ENCODE measurements at places on chromosomes 5 and 9. TPM values are rescaled to one million over a fixed set of nuclear protein-coding genes. Genes with fewer than 3 reads are reported as not detected.

- H3K4me1 ChIP-seq = peaks cover 7% of the 10 kb centered on the region
- no peak for DNase-seq
- H3K27me3 ChIP-seq = peaks cover 3% of the 10 kb centered on the region
- H3K4me3 ChIP-seq = no peak overlapping the region
- no peaks in the 10 kb centered on the region for H3K36me3 ChIP-seq
- H3K27ac ChIP-seq = no peak overlapping the region
Observed at GRCh38 chr5:74034733-74035132, 408.7 kb downstream of the ARHGEF28 start.

DNA sequence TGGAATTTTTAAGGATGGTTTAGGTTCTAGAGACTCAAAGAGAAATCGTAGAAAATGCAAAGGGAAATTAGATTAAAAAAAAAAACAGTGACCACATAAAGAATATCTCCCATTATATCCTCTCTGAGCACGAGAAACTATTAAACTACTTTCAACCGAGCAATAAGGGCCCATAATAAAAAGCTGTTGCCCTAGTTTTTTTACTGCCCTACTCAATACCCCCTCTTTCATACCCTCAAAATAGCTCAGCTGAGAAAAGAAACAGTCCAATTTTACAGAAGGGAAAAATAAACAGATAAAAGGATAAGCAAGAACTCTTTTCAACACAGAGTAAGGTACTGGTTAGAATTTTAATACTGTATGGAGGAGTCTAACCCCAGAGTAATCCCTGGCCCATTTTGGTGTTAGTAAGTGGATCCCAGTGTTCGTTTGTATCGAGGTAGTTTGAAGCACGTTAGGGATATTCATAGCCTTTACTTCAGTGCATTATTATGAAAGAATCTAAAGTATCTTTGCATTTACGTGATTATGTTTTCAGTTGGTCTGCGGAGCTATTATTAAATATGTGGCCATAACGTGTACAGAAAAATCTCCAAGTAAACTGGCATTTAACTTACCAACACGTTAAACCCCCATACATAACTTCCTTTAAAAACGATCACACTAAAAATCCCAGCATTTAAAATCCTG lies 980 bp upstream of the RHOBTB3 start:
- peak overlapping the region; percentile 95 for H3K4me3 ChIP-seq
- peak overlapping the region; percentile 98 for H3K27ac ChIP-seq
- H3K4me1 ChIP-seq = peaks cover 62% of the 10 kb centered on the region
- H3K27me3 ChIP-seq = no peaks in the 10 kb centered on the region
- H3K36me3 ChIP-seq = no peaks in the 10 kb centered on the region

DNA sequence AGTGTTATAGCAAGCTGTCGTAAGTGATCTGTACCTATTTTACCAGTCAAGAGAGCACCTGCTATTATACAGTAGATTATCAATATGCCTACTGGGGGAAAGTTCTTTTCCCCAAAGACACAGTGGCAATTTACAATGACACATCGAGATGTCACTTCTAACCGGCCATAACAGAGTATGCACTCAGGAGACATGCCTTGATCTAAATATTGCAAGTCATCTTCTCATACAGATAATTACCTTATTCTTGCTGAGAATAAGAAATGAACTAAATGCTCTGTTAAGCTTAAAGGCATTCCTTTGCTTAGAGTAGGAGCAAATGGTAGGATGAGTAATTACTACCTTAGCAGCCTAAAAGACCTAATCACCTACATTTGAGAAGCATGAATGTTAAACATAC lies 71.6 kb downstream of the PKD2L2 start:
- H3K27ac ChIP-seq = no peak overlapping the region
- no peaks in the 10 kb centered on the region for H3K27me3 ChIP-seq
- H3K36me3 ChIP-seq = peaks cover 18% of the 10 kb centered on the region
- H3K4me1 ChIP-seq = no peaks in the 10 kb centered on the region
- no peak for DNase-seq

Gene SSBP2
- 16.3 TPM for total RNA-seq

GRCh38 chr5:77015938-77016569 lies 14.2 kb upstream of the AGGF1 start:
- peak; percentile 39 for DNase-seq
- H3K27me3 ChIP-seq = 0 out of 2 replicates have a peak, but pooled peaks cover 2% of the 10 kb centered on the region
- no peak overlapping the region for H3K27ac ChIP-seq
- no peaks in the 10 kb centered on the region for H3K4me1 ChIP-seq
- no peaks in the 10 kb centered on the region for H3K36me3 ChIP-seq

Gene TICAM2
- 1.6 TPM for total RNA-seq

Gene SREK1
- total RNA-seq = 89.7 TPM

GRCh38 chr9:71353720-71354119 lies 232.3 kb upstream of the TRPM3 start:
- H3K4me3 ChIP-seq = no peak overlapping the region
- no peak for DNase-seq
- H3K27ac ChIP-seq = no peak overlapping the region
- no peaks in the 10 kb centered on the region for H3K4me1 ChIP-seq
- no peaks in the 10 kb centered on the region for H3K27me3 ChIP-seq

- H3K4me1 ChIP-seq = no peaks in the 10 kb centered on the region
- no peak for DNase-seq
Observed at GRCh38 chr9:7216004-7216841, 458.4 kb downstream of the KDM4C start.

Gene BHMT2
- not detected for total RNA-seq

Gene LOX
- total RNA-seq = 0.62 TPM

DNA sequence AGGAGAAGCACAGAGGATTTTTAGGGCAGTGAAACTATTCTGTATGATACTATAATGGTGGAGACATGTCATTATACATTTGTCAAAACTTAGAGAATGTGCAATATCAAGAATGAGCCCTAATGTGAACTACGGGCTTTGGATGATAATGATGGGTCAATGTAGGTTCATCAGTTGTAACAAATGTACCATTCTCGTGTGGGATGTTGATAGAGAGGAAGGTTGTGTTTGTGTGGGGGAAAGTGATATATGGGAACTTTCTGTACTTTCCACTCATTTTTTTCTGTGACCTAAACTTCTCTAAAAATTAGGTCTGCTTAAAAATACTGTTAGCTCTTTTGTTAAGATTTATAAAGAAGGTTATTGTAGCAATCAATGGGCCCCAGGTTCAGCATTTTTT lies 138.9 kb downstream of the SPATA31D1 start:
- H3K4me3 ChIP-seq = no peak overlapping the region
- H3K4me1 ChIP-seq = no peaks in the 10 kb centered on the region
- H3K27ac ChIP-seq = no peak overlapping the region
- H3K36me3 ChIP-seq = no peaks in the 10 kb centered on the region
- DNase-seq = no peak
- H3K27me3 ChIP-seq = no peaks in the 10 kb centered on the region

Gene SPINK7
- not detected for total RNA-seq

Gene NTRK2
- total RNA-seq = 0.23 TPM

- H3K27me3 ChIP-seq = no peaks in the 10 kb centered on the region
- no peaks in the 10 kb centered on the region for H3K36me3 ChIP-seq
- DNase-seq = no peak
- no peaks in the 10 kb centered on the region for H3K4me1 ChIP-seq
Observed at GRCh38 chr9:4301971-4302427, 2.1 kb upstream of the GLIS3 start.

GRCh38 chr5:132019857-132020555 lies 8.5 kb upstream of the ACSL6 start:
- no peak overlapping the region for H3K27ac ChIP-seq
- H3K27me3 ChIP-seq = peaks cover 18% of the 10 kb centered on the region
- DNase-seq = no peak
- H3K4me1 ChIP-seq = no peaks in the 10 kb centered on the region

GRCh38 chr9:89418882-89419640 lies 78.9 kb downstream of the SEMA4D start:
- no peak overlapping the region for H3K4me3 ChIP-seq
- no peak for DNase-seq
- H3K4me1 ChIP-seq = no peaks in the 10 kb centered on the region
- no peak overlapping the region for H3K27ac ChIP-seq

Gene TRIM14
- 9.7 TPM for total RNA-seq

Gene PCDHB6
- 1.9 TPM for total RNA-seq

DNA sequence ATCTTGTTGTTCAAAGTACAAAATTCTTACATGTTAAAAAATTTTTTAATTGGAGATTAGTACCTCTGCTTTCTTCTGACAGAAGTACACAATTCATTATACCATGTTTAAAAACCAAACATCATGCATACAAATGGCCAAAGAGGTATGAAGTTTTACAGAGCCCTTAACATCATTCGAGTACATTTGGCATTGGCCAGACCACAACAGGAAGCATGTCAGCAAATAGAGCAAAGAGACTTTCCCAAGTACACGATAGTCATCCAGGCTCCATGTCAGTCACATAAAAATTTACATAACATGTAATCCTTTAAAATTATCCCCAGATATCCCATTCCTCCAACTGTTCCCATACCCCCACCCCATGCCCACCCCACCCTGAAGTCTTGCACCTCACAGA lies 22.5 kb downstream of the HMGCS1 start:
- H3K4me3 ChIP-seq = no peak overlapping the region
- peaks cover 24% of the 10 kb centered on the region for H3K36me3 ChIP-seq
- H3K27me3 ChIP-seq = no peaks in the 10 kb centered on the region
- no peak overlapping the region for H3K27ac ChIP-seq
- no peak for DNase-seq

DNA sequence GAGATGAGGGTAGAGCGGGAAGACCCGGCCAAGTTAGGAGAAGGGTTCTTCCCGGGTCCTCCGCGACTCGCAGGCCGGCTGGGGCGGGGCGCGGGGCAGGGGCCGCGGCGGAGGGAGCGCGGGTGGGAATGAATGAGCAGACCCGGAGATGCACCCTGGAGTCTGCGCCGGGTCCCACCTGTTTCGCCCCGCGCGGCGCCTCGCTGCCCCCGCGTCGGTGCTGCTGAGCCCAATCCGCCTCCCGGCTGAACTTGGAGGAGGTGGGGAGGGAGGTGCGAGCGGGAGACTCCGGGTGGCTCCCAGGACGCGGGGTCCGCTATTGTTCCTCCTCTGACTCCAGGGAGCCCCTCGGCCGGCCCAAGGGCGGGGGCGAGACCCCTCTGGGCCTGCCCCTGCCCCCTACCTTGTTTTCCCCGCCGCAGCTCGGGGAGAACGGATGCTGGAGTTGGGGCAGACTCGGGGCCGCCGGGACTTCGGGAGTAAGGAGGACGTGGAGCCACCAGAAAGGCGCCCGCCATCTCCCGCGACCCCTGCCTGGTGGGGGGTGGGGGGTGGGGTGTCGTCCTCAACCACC lies 659 bp downstream of the RAI14 start:
- H3K36me3 ChIP-seq = no peaks in the 10 kb centered on the region
- H3K4me1 ChIP-seq = peaks cover 8% of the 10 kb centered on the region
- peak overlapping the region; percentile 76 for H3K4me3 ChIP-seq

DNA sequence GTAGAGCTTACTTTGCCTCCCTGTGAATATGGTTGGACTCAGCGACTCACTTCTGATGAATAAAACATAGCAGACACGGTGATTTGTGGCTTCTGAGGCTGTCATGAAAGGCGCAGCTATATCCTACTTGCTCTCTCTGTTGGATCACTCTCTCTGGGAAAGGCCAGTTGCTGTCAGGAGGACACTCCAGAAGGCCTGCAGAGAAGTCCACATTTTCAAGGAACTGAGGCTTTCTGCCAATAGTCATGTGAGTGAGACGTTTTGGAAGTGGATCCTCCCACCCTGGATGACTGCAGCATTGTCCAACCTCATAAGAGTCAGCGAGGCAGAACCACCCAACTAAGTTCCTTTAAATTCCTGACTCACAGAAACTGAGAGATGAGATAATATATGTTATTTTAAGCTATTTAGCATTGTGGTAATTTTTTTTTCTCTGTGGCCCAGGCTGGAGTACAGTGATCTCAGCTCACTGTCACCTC lies 156.0 kb upstream of the MAST4 start:
- DNase-seq = no peak
- H3K36me3 ChIP-seq = no peaks in the 10 kb centered on the region
- no peaks in the 10 kb centered on the region for H3K4me1 ChIP-seq
- no peak overlapping the region for H3K27ac ChIP-seq

Gene TAF11L5
- not detected for total RNA-seq

- H3K36me3 ChIP-seq = no peaks in the 10 kb centered on the region
- DNase-seq = no peak
- no peaks in the 10 kb centered on the region for H3K4me1 ChIP-seq
- no peak overlapping the region for H3K4me3 ChIP-seq
Observed at GRCh38 chr9:70392189-70392588, 22.3 kb downstream of the KLF9 start.

Gene PRRC2B
- total RNA-seq = 200 TPM

Gene OGN
- total RNA-seq = 0.08 TPM

Gene CSNK1G3
- 40.8 TPM for total RNA-seq

- peaks cover 55% of the 10 kb centered on the region for H3K4me1 ChIP-seq
- H3K27me3 ChIP-seq = no peaks in the 10 kb centered on the region
- no peaks in the 10 kb centered on the region for H3K36me3 ChIP-seq
Observed at GRCh38 chr5:10459080-10460055, 17.7 kb downstream of the ROPN1L start.

- no peak overlapping the region for H3K4me3 ChIP-seq
- DNase-seq = no peak
- H3K4me1 ChIP-seq = no peaks in the 10 kb centered on the region
Observed at GRCh38 chr9:2270565-2270964, 255.4 kb downstream of the SMARCA2 start.

DNA sequence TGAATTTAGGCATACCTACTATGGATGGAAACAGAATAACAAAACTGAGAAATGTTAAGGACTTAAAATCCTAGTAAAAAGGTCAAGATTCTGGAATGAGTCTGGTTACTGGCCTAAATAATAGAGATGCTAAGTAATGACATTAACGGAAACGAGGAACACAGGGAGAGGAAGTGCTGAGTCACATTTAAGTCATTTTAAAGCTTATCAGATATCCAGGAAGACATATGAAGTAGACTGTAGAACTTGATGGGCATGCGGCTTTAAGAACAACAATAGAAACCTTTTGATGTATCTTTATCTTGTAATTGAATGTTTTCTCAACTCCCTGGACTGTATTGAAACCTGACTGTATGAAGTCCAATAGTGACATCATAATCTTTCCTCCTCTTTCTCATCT lies 1251.4 kb upstream of the CDH6 start:
- H3K27ac ChIP-seq = no peak overlapping the region
- no peaks in the 10 kb centered on the region for H3K36me3 ChIP-seq
- H3K27me3 ChIP-seq = no peaks in the 10 kb centered on the region
- no peak for DNase-seq
- no peaks in the 10 kb centered on the region for H3K4me1 ChIP-seq
- no peak overlapping the region for H3K4me3 ChIP-seq

- H3K4me1 ChIP-seq = no peaks in the 10 kb centered on the region
- H3K36me3 ChIP-seq = no peaks in the 10 kb centered on the region
- H3K27ac ChIP-seq = no peak overlapping the region
- no peaks in the 10 kb centered on the region for H3K27me3 ChIP-seq
- no peak overlapping the region for H3K4me3 ChIP-seq
Observed at GRCh38 chr5:13632676-13633075, 311.8 kb downstream of the DNAH5 start.

GRCh38 chr5:164296603-164297080 lies 791.2 kb downstream of the MAT2B start:
- H3K36me3 ChIP-seq = no peaks in the 10 kb centered on the region
- DNase-seq = no peak
- no peaks in the 10 kb centered on the region for H3K4me1 ChIP-seq
- no peaks in the 10 kb centered on the region for H3K27me3 ChIP-seq
- H3K27ac ChIP-seq = no peak overlapping the region
